ENCODE measurements at places on chromosomes 12 and 14. TPM values are rescaled to one million over a fixed set of nuclear protein-coding genes. Genes with fewer than 3 reads are reported as not detected.
A peak's percentile ranks its signal among the peaks of the same experiment; 100 is the strongest.

- ATAC-seq = no peak
Observed at GRCh38 chr12:57629897-57630471, 3.0 kb downstream of the B4GALNT1 start.

DNA sequence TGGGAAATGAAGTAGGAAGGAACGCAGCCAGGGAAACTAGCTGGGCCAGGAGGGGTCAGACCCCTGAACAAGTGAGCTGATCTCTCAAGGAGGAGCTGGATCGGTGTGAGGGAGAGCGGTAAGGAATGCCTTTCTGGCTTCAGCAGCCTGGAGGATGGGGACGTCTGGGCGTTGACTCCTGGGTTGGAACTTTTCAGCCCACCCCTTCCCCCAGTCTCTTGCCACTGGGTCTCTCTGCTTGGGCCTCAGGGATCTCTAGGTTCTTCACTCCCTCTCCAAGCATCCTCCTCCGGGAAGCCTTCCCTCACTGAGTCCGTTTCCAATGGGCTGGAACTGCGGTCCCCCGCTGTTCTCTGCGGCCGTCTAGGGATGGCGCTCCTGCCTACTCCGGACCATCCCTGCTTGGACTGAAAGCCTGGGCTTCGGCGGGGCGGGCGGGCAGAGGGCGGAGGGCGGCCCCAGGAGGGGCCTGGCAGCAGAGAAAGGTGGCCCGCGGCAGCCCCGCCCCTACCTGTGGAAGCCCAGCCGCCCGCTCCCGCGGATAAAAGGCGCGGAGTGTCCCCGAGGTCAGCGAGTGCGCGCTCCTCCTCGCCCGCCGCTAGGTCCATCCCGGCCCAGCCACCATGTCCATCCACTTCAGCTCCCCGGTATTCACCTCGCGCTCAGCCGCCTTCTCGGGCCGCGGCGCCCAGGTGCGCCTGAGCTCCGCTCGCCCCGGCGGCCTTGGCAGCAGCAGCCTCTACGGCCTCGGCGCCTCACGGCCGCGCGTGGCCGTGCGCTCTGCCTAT, at the start of gene KRT7:
TSS of gene KRT7 (plus strand) at position 570 of the 788 bp plus-strand sequence. CDS start at position 624, 54 bp downstream.
- no peak for ATAC-seq

DNA sequence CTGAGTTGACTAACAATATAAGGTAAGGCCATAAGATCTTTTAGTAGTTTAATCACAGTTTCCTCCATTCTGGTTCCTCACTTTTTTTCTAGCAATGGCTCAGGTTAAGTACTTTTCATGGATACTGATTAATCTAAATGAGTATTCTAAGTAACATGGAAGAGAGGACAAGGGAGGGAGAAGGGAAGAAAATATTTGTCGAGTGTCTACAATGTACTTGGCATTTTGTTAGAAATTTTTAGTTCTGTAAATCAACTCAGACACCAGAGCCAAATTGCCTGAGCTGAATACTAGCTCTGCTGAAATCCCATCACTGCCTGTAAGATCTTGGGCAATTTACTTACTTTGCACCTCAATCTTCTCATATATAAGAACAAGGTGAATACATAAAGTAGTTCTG, 20.2 kb downstream of the RERG start:
- no peak for ATAC-seq

The KRT72 gene
- total RNA-seq = not detected

DNA sequence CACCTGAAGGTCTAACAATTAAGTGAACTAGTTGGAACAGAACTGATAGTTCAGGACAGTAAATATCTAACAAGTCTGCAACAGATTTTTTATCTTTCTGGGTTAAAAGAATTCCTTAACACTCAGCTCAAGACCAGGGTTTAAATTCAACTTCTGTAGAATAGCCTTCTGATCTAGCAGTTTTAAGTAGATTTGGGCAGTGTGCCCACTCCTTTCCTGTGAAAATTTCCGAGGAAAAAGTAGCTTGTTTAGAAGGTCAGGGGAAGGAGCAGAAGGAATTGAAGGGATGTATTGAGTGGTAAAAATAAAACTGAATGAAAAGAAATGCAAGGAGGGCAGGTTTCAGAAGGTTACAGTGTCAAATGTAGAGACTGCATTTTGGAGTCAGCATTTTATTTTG, 45.8 kb downstream of the ATL1 start:
- ATAC-seq = no peak

DNA sequence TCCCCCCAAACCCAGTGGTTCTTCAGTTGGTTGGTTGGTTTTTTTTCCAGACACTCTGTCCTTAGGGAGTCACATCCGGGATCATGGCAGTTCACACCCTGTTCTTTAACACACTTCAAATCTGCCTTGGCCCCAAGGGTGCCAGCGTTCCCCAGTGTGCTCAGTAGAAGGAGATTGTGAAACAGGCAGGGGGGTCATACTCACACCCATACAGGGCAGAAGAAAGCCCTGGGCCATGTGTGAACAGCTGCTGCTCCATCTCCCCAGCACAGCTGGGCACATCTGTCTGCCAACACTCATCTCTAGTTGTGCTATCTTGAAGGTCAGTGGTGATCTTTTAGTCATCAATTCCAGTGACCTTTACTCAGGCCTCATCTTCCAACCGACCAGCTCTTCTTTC, 64.4 kb upstream of the FUT8 start:
- ATAC-seq = no peak

GRCh38 chr14:101351769-101352168, 209.5 kb upstream of the DIO3 start:
- no peak for ATAC-seq

DNA sequence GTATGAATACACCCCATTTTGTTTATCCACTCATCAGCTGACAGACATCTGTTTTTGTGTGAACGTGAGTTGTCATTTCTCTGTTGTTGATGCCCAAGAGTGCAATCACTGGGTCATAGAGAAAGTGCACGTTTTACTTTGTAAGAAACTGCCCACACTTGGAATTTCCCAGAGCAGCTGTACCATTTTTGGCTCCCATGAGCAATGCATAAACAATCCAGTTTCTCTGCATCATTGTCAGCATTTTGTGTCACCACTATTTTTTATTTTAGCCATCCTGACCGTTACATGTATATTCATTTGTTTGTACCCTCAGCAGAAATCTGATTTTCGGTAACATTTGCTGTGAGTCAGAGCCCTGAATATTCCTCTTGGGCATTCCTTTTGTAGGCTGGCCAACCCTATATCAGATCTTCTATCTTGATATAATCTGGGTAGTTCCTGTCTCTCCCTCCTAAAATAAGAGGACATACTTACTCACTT, 62.7 kb downstream of the RBM19 start:
- ATAC-seq = peak; percentile 90

The SLC6A12 gene
- not detected for total RNA-seq

DNA sequence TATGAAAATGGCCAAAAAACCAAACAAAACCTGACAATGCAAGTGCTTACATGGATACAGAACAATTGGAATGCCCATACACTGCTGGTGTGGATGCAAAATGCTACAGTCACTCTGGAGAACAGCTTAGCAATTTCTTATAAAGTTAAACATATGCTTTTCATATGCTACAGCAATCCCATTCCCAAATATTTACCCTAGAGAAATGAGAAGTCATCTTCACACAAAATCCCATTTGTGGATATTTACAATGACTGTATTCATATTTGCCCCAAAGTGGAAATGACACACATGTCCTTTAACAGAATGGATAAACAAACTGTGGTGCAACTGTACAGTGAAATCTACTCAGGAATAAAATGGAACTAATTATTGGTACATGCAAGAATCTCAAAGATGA, 20.4 kb downstream of the SAV1 start:
- ATAC-seq = no peak

The KLRK1 gene
- 0.19 TPM for total RNA-seq

DNA sequence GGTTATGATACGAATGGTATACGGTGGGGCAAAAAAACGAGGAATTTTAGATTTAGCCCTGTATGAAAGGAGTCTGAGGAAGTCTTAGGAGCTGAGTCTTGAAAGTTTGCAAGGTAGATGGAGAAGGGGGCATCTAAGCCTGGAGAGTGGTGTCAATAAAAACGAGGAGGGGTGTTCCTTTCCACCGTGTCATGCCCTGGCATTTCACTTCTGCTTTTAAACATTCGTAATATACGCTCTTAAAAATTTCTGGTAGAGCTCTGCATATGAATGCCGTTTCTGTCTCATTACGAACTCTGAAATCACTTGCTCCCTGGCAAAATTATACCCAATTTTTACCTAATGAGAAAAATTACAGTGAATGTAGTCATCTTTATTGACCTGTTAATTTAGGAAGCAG, 170.2 kb downstream of the ERC1 start:
- ATAC-seq = no peak

The CMA1 gene
- not detected for total RNA-seq

DNA sequence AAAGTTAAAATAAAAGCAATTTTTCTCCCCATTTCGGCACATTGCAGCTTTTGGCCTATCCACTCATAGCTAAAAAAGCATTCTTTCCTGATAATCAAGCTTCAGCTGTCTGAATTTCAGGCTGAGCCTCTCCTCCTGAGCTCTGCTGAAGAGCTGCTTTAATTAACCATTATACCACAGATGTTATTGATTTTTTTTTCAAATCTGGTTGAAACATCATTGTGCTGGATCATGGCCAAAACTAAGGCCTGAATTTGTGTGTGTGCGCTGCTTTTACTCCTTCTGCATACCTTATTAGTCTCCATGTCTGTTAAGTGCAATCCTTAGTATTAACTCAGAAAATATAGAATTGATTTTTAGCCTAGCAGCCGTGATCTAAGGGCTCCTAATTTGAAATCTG, 52.3 kb downstream of the MBIP start:
- ATAC-seq = no peak

- no peak for ATAC-seq
Observed at GRCh38 chr12:2032506-2032905, 20.3 kb upstream of the CACNA1C start.

The AICDA gene
- total RNA-seq = not detected

- no peak for ATAC-seq
Observed at GRCh38 chr12:58681730-58682129, 238.6 kb downstream of the LRIG3 start.

The METTL25 gene
- 11.3 TPM for total RNA-seq

The ASIC1 gene
- 1.4 TPM for total RNA-seq

The RNASE2 gene
- not detected for total RNA-seq

GRCh38 chr12:45298721-45299692, 83.1 kb downstream of the ANO6 start:
- ATAC-seq = no peak

DNA sequence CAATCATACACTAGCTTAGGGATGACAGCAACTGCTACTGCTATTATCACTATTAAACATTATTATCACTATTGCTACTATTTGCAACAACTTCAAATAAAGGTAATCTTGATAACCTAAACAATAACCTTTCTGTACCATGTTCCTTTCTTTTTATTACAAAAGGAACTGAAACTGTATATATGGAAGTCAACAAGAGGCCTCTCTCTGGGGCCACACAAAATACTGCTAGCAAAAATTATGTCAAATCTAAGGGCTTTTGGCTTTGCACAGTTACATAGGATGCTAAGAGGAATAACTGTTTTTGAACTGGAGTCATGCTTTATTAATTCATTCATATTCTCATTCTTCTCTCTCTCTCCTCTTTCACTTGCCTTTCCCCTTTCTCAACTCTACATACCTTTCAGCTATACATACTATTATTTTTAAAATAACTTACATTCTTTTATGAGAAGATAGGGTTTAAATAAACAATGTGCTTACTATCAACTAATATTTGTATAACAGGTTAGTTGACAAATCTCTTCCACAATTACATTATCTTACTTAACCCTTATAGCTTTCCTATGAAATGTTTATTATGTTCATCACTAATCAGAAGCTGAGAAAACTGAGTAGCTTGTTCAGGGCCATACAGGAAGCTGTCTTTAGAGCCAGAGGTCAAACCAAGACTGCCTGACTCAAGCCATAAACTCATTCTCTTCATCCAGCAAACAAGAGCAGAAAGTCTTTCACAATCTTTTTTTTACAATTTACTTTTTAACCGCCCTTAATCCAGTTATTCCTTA, 25.7 kb downstream of the SPTSSA start:
- no peak for ATAC-seq

The SLC41A2 gene
- 52.8 TPM for total RNA-seq

The TRPV4 gene
- not detected for total RNA-seq

The OTX2 gene
- not detected for total RNA-seq

DNA sequence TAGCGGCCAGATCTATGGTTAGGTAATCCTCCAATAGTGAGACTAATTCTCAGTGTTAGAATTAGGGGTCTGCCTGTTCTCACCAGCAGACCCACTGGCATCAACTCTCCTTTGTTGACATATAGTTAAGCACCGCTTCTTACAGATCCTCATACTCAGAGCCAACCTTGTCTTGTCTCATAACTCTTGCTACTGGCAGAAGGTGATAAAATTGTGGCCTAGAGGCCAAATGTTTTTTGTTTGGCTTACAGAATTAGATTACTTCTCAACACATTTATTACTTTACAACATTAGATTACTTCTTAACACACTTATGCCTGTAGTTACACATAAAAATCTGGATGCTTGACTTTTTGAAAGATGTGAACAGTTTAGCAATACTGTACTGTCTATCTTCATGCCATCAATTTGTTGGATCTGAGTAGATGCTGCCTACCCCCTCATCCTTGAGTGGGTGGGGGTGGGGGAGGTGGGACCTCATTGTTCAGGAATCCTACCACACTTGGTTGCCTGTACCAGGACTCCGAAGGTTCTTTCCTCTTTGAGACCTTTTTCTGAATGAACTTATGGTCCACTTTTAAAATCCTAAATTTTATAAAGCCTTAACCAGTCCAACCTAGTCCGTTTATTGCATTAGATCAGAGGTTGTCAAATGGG, 7.0 kb downstream of the MTHFD1 start:
- ATAC-seq = no peak

DNA sequence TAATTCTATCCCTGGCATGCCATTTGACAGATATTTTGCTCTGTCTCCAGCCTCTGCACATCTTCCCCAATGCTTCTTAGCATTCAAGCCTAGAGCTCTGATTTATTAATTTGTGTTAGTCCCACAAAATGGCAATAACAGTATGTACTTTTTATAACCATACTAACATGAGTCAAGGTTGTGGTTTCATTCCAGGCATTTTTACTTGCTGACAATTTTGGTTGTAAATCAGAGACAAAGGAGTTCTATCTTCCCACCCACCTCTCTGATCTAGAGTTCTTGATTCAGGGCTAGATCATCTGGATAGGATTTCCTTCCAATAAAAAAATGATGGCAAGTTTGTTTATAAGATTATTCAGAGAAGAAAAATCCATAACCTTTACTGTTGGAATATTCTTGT, 18.5 kb upstream of the CISTR start:
- no peak for ATAC-seq

DNA sequence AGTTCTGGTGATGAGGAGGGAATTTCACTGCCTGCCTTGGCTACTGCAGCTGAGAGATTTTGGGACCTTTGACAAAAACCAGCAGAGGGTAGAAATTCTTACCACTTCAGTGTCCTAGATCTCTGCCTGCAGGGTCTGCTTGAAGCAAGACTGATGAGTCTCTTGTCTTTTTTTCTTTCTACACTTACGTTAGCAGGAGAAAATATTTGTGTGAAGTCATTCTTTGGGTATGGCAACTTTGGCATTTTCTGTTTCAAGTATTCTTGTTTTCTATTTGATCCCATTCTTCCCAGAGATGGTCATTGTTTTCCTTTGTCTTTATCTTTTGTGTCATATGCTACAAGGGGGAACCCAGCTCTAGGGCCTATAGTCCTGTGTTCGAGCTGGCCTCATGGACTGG, 65.6 kb upstream of the FERMT2 start:
- ATAC-seq = no peak
